Tibial nerve (tissue), 4 donors: ENCODE measurements at places on chromosomes 13 and 19.

DNA sequence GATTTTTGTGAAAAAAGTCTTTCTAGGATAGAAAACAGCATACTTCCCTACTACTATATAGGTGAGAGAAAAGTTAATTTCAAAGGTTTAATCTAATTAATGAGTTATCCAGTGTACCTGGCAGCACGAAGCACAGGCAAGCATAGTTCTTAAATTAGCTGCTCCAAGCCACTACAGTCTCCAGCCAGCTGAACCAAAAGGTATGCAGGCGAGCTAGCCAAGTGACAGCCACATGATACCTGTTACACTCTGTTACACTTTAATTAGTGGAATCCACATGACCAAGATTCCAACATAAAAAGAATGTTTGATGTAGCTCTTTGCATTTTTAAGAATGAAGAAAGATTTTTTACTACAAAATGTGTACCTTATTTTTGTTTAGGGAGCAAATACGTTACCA is 15.5 kb downstream of the SLC25A30 start:
- no peak for DNase-seq

DNA sequence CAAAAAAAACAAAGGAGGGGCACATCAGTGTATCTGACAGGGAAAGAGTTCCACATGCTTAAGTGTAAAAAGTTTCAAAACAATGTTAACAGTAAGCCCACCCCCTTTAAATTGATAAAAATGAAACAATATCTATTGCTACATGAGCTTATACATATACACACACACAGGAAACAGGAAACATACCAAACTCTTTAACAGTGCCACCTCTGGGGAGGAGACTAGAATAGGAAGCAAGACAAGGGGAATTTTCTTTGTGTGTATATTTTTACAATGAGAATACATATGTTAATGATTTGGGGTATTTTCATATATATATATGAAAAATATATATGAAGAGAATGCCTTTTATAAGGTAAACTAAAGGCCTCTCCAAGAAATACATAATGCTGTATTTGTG is 44.7 kb downstream of the TPT1 start:
- DNase-seq = no peak

DNA sequence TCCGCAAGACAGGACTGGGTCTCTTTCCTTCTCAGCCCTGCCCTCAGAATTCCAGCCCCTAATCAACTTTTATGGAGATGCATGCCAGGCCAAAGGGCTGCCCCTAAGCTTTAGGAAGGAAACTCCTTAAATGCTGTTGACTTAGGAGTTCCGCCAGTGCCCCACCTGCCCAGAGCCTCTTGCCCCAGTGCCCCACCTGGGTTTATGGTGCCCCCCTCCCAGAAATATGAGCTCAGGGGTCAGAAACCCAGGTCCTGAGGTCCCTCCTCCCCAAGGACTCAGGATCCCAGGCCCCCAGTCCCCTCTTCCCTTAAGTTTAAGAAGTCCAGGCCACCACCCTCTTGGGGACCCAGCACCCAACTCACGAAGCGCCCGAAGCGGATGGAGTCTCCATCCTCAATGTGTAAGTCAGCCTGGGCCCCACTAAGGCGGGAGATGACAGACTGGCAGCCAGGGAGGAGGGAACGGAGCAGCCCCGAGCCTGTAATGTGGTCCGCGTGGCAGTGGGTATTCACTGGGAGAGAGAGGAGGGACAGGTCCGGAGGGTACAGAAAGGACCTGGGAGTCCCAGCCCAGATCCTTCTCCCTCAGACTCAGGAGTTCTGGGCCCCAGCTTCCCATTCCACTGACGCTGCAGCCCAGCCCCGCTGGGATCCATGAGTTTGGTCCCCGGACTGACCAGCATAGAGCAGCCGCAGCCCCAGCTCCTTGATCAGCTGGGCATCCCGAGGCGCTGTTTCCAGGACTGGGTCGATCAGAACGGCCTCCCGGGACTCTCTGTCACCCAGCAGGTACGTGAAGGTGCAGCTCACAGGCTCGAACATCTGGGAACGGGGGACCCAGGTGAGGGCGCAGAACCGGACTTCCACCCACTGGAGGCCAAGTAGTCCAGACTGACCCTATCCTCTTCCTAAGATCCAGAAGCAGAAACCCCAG is 897 bp downstream of the ETHE1 start:
- DNase-seq = no peak

GRCh38 chr13:34046457-34046856 is 228.5 kb downstream of the RFC3 start:
- no peak for DNase-seq

DNA sequence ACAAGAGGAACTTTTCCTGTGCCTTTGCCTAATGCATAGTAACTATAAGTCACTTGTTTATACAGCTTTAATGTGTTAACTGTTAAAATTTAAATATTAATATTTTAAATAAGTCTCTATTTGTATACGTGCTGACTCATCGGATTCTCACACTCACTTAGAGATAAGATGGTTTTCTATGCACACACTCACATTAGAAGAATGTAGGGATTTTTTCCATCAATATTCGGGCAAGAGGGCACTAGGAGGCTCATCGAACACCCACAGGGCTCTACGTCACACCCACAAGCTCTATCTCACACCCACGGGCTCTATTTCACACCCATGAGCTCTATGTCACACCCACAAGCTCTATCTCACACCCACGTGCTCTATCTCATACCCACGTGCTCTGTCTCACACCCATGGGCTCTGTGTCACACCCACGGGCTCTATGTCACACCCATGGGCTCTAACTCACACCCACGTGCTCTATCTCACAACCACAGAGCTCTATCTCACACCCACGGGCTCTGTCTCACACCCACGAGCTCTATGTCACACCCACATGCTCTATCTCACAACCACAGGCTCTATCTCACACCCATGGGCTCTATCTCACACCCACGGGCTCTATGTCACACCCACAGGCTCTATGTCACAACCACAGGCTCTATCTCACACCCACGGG is 73.4 kb downstream of the COL4A2 start:
- DNase-seq = no peak

- DNase-seq = no peak
Measured at GRCh38 chr19:46599716-46600373, 1.3 kb upstream of the CALM3 start.

- DNase-seq = peak; percentile 20
Measured at GRCh38 chr19:50669302-50670101, 20.3 kb downstream of the C19orf81 start.

DNA sequence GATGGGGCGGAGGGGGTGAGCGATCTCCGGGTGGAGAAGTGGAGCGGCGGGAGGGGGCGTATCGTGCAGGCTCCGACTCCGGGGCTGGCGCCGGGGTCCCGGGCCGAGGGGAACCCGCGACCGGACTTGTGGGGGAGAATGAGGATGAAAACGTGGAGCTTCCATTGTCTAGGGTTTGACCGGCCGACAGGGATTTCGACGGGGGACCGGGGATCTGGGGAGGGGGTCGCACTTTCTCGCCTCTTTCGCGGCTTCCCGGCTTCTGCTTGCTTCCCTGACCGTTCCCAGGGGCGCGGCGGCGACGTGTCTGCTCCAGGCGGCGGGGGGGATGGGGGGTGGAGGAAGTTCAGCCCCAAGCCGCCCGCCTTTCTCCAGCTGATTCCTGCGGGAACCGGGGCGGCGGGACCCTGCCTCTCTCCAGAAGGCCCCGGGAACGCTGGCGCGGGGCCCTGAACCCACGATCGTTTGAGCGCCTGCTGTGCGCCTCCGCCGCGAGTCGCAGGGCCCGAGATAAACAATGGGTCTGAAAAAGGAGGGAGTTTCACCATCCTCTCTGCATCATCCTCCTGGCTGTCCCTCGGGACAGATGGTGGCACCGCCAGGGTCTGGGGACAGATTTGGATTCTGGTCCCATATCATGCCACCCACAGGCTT is 790 bp downstream of the TPM4 start:
- peak; percentile 64 for DNase-seq
